H9 (cell line): ENCODE measurements at places on chromosomes 5 and 9. TPM values are rescaled to one million over a fixed set of nuclear protein-coding genes. Genes with fewer than 3 reads are reported as not detected.

Gene MYMK
- total RNA-seq = not detected in 2 replicates

Gene ITGA1
- total RNA-seq = 2.8 and 3.9 TPM in 2 replicates

Gene PLPP1
- total RNA-seq = 80.7 and 85.9 TPM in 2 replicates

Gene LYRM7
- total RNA-seq = 7.0 and 8.8 TPM in 2 replicates

Gene CEL
- 3.6 and 4.0 TPM in 2 replicates for total RNA-seq

Gene BRD3
- total RNA-seq = 63.1 and 63.6 TPM in 2 replicates

Gene MZB1
- 0.31 and 0.48 TPM in 2 replicates for total RNA-seq

Gene SCGB3A2
- total RNA-seq = 62.5 and 66.0 TPM in 2 replicates

Gene SPOCK1
- 9.8 and 10.9 TPM in 2 replicates for total RNA-seq

Gene FAM169A
- 63.1 and 67.7 TPM in 2 replicates for total RNA-seq

Gene HMGCR
- 158 and 178 TPM in 2 replicates for total RNA-seq

Gene PLAC8L1
- 0.52 and 0.64 TPM in 2 replicates for total RNA-seq

Gene HOMER1
- total RNA-seq = 36.0 and 39.5 TPM in 2 replicates

Gene QRFP
- total RNA-seq = not detected in 2 replicates

Gene MARVELD2
- total RNA-seq = 29.5 and 30.3 TPM in 2 replicates

Gene SPATA31E1
- 0.07 and 0.09 TPM in 2 replicates for total RNA-seq

Gene GOLM1
- total RNA-seq = 71.0 and 71.6 TPM in 2 replicates

Gene ENG
- 1.8 and 2.1 TPM in 2 replicates for total RNA-seq

Gene NME5
- 0.66 and 0.96 TPM in 2 replicates for total RNA-seq

Gene AK3
- total RNA-seq = 41.5 and 42.7 TPM in 2 replicates

Gene SHROOM1
- total RNA-seq = 5.8 and 7.0 TPM in 2 replicates

Gene TGFBI
- 3.2 and 4.7 TPM in 2 replicates for total RNA-seq

Gene PTGES
- total RNA-seq = 1.6 and 2.4 TPM in 2 replicates

Gene ACTBL2
- not detected in 2 replicates for total RNA-seq

Gene SEMA6A
- total RNA-seq = 335 and 354 TPM in 2 replicates

Gene SLC6A19
- total RNA-seq = not detected in 2 replicates

Gene ZDHHC11B
- total RNA-seq = 0.86 and 1.4 TPM in 2 replicates

Gene NAIP
- total RNA-seq = 2.2 and 2.8 TPM in 2 replicates

Gene PCDHA10
- total RNA-seq = 10.4 and 10.7 TPM in 2 replicates

Gene CTNND2
- total RNA-seq = 7.0 and 8.2 TPM in 2 replicates

Gene PCDHB16
- total RNA-seq = 6.5 and 8.0 TPM in 2 replicates

Gene SMIM15
- total RNA-seq = 72.5 and 75.3 TPM in 2 replicates

Gene FAM174A
- total RNA-seq = 4.3 TPM in 2 replicates

Gene SPATA31D4
- total RNA-seq = not detected in 2 replicates

Gene IGIP
- 0.52 and 0.53 TPM in 2 replicates for total RNA-seq

Gene CARTPT
- not detected in 2 replicates for total RNA-seq

Gene F2RL1
- total RNA-seq = 22.4 and 23.0 TPM in 2 replicates
